ENCODE measurements at places on chromosomes 11 and 22.

GRCh38 chr11:31237819-31238760 is 131.4 kb downstream of the DCDC1 start:
- DNase-seq: no peak

GRCh38 chr11:133821776-133822175 is 23.5 kb downstream of the SPATA19 start:
- no peak for DNase-seq

- DNase-seq: no peak
Measured at GRCh38 chr11:95715777-95716241, 73.8 kb downstream of the FAM76B start.

GRCh38 chr11:2473361-2474058 is 28.7 kb downstream of the KCNQ1 start:
- DNase-seq: no peak

DNA sequence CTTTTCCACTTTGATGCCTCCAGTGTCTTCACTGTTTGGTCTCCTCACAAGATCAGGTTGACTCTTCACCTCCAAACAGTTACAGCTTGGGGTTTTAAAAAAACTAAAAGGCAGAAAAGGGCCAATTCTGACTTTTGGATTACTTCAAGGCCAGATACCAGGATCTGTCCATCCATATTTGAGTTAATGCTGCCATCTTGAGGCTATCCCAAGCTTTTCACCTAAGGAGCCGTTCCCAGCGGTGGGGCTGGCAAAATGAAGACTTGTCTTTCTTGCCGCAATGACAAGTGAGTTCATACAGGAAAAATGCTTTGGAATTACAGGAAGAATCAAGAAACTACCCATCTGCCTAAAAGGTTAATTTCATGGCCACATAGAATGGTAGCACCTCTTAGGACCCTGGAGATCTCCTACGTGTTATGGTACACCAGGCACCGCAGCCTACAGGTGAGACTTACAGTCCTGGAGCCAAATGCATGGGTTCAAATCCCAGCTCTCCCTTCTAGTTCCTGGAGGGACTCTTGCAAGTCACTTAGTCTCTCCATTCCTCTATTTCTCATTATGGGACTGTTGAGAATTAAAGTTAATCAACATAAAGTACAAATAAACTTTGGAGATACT is 6.0 kb upstream of the OR5B21 start:
- no peak for DNase-seq

GRCh38 chr22:32531931-32532819 is 57.6 kb downstream of the FBXO7 start:
- DNase-seq: no peak

DNA sequence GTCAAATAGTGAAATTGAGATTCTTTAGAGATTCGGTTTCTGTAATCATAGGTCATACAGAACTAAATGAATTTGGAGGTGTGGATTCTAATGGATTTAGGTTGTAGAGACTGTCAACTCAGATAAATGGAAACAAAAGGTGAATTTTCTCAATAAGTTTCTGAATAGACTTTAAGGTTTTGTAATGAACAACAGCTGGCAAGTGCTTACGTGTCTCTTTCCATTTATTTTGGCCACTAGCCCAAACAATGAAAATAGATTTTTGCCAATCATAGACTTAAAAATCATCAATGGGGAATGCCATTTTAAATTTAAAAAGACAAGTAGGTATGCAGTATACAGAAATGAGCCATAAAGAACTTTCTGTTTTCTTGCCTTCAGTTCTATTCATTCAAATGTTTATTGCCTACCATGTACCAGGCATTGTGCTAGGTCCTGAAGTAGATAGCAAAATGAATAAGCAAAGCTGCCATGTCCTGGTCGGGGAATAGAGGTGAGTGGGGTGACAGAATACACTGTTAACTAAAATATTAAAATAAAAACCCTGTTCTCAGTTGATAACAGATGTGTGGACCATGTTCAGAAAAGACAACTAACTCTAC is 16.9 kb upstream of the TMEM135 start:
- no peak for DNase-seq

DNA sequence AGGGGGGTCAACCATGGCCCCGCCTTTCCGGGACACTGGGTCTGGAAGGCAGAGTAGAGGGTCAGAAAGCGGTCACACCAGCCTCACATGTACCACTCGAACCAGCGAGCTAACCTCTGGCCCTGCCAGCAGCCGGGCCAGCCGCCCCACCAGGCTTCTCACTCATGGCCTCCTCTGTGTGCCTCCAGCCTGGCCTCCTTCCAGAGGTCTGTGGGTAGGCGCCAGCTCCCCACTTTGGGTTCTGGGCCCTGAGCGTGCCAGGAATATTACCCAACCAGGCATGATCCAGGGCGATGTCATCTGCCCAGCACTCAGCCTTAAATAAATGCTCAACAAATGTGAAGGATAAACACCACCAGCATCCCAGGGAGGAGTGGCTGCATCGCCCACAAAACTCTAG is 5.8 kb downstream of the SCUBE1 start:
- no peak for DNase-seq

- no peak for DNase-seq
Measured at GRCh38 chr11:77117492-77117891, 10.6 kb upstream of the MYO7A start.

DNA sequence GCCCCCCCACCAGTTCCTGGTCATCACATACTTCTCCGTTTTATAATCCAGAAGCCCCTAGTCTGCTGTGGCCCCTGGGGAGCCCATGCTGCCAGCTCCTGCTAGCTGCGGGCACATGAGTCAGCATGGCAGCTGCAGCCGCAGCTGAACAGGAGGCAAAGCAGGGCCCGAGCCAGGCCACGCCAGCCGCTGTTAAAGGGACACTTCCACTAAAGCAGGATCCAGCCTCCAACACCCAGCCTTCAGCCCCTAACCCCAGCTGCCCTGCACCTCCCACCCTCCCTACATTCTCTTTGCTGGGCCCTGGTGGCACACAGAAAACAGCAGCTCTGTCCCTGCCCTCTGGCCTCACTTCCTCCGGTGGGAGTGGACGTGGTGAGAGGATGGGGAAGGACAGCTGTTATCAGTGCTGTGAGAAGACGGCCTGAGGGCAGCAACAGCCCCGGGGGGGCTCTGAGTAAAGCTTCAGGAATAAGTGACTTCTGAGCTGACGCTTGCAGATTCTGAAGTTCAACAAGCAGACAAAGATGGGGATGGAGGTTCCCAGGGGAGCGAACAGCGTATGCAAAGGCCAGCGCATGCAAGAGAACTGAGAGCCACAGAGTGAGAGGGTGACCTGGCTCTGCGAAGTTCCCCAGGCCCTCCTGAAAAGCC is 688 bp upstream of the LRRC74B start:
- no peak for DNase-seq

- no peak for DNase-seq
Measured at GRCh38 chr22:30325065-30325720, 1.5 kb downstream of the TBC1D10A start.

DNA sequence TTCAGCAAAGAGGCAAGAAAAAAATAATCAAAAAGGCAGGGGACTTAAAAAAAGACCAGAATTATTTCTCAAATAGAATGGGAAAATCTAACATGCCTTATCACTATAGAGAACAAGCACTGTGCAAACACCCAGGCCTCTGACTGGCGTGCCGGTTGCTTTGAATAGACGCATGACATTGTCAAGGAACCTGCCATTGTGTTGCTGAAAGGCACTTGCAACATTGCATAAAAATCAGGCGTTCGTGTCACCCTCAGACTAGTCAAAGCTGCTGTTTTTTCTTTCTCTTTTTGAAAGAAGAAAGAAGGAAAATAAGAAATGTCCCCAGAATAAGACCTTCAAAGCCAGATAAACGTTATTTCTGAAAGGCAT is 549.3 kb upstream of the CADM1 start:
- DNase-seq: no peak

DNA sequence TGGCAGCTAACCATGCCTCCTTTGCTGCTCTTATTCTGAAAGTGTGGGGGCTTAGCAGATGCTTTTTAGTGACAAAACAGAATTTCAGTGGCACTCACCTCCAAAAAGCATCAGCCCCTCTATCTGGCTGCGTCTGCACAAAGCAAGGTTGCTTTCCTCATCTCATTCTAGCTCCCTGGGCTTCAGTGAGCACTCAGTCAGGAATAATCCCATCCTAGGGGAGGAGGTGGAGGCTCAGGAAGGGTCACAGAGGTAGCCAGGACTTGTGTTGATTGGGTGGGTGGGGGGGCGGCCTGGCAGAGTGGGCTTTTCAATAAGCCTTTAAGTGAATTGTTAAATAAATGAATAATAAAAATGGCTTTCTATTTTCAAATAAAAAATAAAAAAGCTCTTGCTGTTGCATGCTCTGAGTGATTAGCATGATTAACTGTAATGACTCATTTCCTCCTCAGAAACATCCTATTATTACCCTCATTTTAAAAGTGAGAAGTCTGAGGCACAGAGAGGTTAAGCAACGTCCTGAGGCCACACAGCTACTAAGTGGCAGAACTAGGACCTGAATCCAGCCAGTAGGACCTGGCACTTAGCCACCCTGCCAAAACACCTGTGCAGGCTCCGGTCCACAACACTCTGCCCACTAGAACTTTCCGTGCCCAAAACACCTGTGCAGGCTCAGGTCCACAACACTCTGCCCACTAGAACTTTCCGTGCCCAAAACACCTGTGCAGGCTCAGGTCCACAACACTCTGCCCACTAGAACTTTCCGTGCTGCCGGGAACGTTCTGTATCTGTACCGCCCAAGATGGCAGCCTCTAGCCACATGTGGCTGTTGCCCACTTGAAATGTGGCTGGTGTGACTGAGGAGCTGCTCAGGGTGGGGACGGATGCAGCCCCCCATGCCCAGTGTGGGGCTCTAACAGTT is 5.5 kb downstream of the B3GAT1 start:
- DNase-seq: no peak

DNA sequence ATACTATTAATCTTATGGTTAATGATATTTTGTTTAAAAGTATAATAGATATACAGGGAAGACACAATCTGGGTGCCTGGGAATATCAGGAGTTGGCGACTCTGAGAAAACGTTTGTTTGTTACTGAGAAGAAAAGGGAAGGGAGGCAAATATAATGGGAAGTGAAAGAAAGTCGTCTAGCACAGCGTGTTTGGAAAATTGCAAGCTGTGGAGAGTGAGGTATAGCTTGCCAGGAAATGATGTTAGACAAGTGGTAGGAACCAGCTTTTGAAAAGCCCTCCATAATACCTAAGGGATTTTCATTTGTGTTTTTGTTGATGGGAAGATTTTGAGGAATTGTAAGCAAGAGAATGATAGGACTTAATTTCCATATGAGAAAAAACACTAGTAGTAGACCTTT is 322.2 kb downstream of the LUZP2 start:
- no peak for DNase-seq

DNA sequence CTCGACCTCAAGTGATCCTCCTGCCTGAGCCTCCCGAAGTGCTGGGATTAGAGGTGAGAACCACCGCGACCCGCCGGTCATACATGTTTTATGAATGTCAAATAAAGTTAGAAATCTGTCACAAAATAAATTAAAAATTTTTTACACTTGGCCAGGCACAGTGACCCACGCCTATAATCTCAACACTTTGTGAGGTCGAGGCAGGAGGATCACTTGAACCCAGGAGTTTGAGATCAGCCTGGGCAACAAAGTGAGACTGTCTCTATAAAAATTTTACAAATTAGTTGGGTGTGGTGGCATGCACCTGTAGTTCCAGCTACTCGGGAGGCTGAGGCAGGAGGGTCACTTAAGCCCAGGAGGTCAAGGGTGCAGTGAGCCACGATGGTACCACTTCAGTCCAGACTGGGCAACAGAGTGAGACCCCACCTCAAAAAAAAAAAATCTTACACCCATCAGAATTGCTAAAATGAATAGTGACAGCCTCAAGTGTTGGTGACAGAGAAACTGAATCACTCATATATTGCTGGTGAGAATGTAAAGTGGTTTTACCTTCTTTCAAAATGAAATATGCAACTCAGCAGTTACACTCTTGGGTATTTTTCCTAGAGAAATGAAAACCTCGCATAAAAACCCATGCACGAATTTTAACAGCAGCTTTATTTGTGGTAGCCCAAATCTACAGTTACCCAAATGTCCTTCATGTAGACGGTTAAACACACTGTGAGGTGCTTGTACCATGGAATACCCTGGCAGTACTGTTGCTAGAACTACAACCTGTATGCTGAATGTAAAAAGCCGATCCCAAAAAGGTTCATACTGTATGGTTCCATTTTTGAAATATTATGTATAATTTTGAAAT is 55.4 kb downstream of the MED15 start:
- DNase-seq: no peak

DNA sequence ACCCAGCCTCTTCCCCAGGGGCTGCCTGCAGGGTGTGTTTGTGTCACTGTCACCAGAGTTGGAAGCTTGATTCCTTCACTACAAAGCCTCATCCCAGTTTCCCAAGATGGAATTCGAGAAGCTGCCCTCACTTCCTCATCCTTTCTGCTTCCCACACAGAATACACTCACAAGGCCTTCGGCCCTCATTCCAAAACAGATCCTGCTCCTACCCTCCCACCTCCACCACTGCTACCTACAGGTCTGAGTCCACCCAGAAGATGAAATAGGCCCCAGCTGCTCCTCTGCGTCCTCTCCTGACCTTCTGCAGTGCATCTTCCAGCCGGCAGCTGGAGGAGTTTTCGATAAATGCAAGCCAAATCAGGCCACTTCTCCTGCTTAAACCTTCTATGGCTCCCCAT is 6.8 kb upstream of the WNT7B start:
- no peak for DNase-seq

DNA sequence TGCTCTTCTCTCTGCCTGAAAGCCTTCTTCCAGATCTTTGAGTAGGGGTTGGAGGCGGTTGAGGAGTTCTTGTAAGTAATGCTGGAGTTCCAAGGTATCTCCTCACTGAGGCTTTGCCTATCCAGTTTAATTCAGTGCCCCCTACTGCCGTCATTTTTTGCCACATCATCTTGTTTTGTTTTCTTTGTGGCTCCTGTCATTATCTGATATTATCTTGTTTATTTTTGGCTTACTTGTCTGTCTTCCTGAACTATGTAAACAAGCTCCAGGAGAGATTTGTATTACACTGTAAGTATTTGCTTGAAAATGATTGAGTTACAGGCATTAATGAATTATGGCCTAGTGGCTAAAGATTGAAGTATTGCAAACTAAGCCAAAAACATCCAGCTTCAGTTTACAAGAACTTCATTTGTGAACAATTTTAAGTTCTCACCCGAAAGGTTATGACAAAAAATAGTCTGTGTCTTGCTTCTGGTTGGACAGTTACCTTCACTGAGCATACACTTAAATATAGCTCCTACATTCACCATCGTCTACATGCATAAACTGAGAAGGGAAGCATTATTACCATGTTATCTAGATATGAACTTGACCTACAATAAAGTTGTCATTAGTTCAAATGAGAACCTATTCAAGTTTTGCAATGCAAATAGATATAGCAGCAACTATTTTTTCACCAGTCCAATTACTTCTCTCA is 154.8 kb downstream of the ARHGAP42 start:
- DNase-seq: no peak

DNA sequence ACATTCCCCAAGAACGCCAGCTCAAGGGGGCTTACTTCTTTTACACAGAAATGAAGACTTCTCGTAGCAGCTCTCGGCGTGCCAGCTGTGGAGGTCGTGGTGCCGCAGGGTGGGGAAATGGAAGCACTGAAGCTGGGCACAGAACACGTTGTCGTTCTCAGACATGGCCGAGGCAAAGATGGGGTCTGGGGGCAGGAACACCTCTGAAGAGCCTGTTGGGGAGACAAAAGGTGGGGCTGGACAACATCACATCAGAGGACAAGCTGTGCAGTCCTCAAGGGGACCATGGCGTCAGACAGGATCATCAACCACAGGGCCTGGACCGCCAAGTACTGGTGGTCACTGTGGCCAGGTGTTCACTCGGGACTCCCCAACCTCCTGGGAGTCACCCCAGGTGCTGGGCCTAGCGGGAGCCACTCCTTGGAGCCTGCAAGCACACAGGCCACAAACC is 65.2 kb downstream of the DGCR2 start:
- no peak for DNase-seq

- DNase-seq: no peak
Measured at GRCh38 chr11:25396847-25397246, 900.0 kb downstream of the LUZP2 start.

GRCh38 chr11:44968510-44968909 is 17.8 kb upstream of the TP53I11 start:
- DNase-seq: no peak

Measured in stimulated activated effector memory CD8-positive, alpha-beta T cell treated with anti-CD3 and anti-CD28 coated beads, Interleukin-12 subunit alpha, Interleukin-12 subunit beta, amount 100 ng/mL, for 72 hours (primary cell).